ENCODE measurements at places on chromosomes 3 and 15.

GRCh38 chr3:153158961-153159735, 2.9 kb upstream of the RAP2B start:
- no peak for DNase-seq

DNA sequence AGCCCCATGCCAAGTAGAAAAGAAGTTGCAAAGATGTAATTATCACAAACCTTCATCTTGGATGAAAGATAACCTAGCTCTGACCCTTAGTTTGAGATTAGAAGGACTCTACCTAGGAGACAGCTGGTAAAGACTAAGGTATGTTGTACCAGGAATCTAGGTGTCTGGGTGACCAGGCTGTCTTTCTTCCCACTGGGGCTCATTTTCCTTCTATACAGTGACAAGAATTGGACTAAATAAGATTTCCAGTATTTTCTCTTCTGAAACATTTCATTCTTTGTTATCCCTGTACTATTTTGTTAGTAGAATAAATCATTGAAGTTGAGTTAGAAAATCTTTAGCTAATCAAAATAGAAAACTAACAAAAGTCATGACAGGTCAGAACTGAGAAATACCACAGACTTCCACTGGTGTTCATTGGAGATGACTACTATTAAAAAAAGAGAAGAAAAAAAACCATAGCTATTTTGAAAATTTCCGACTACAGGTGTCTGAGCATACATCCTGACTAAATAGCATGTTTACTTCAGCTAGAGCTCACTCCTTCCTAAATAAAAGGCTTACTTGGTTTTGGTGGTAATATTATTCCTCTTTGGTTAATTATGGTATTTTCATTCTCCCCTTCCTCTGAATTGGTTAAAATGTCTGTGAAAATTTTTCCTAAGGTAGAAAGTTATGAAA, 10.1 kb downstream of the TGFBR2 start:
- no peak for DNase-seq

- DNase-seq, result no peak
Measured at GRCh38 chr3:71026634-71027578, 556.6 kb downstream of the FOXP1 start.

- no peak for DNase-seq
Measured at GRCh38 chr15:91316126-91316525, 216.1 kb downstream of the SV2B start.

GRCh38 chr3:52712291-52713212, 6.6 kb downstream of the SPCS1 start:
- DNase-seq, result no peak

DNA sequence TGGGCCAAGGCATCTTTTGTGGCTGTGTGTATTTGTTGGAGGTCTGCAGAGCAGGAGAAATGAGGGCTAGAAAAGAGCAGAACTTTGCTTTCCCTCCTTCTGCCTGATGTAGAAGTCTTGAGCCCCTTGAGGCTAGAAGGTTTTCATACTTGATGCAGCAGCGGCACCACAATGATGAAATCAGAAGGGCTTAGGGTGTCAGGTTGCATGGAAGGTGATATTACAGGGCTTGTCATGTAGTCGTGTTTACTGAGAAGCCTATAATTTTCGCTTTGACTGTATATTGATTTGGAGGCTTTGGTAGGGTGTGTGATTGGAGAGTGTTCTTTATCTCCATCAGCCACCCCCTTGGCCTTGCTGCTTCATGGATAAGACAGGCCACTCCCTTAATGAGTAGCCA, 339.8 kb downstream of the THSD4 start:
- no peak for DNase-seq
